ENCODE measurements at places on chromosomes 5 and 9.

- peak; percentile 28 for DNase-seq
Measured at GRCh38 chr5:191036-191948, at the start of gene LRRC14B. Gene LRRC14B (plus strand): TSS chr5:191495. CDS start chr5:191539, 44 bp downstream.

- DNase-seq: no peak
Measured at GRCh38 chr9:38638881-38639576, 18.6 kb upstream of the ANKRD18A start.

- no peak for DNase-seq
Measured at GRCh38 chr5:150583541-150584225, 56.8 kb upstream of the SYNPO start.

- no peak for DNase-seq
Measured at GRCh38 chr5:135041726-135042125, 7.7 kb upstream of the PITX1 start.

DNA sequence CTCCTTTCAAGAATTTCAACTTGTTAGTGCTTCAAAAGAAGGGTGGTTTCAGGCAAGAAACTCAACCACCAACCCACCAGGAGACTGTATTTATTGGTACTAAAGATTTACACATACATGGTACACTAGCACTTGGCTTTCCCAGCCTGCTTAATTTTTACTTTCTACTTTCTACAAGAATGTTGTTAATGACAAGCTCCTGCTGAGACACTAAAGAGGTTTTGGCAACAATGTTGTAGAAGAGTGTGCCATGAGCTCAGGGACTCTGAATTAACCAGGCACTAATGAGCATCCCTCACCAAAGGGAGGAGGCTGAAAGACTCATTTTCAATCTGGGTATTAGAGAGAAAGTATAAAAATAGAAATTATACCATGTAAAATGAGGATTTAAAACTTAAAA lies 195.0 kb downstream of the KIAA0825 start:
- no peak for DNase-seq

GRCh38 chr5:111237470-111237869 lies 13.3 kb downstream of the CAMK4 start:
- DNase-seq: no peak

Measured in stimulated activated naive CD8-positive, alpha-beta T cell treated with anti-CD3 and anti-CD28 coated beads, Interleukin-15, amount 100 ng/mL, for 72 hours (primary cell).